ENCODE measurements at places on chromosomes 2 and 18.

DNA sequence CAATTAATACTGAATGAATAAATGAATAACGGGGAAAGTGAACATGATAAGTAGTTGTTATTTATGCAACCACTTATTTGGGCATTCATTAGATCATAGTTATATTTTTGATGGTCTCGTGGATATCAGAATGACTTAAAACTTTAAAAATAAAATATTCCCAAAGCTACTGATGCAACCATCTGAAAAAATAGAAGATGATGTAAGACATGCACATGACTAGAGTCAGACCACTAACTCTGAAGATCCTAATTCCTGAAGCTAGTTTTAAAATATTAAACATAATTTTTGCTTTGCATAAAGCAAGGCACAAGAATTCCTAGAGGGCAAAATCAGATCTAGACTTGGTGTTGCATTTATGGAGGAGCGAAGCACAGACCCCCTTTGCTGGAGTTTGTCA lies 616.1 kb downstream of the IRS1 start:
- no peak for DNase-seq

- DNase-seq = no peak
Measured at GRCh38 chr18:74533666-74534065, 634 bp upstream of the CNDP1 start.

GRCh38 chr18:65221736-65222135 lies 529.1 kb upstream of the CDH7 start:
- DNase-seq = no peak

DNA sequence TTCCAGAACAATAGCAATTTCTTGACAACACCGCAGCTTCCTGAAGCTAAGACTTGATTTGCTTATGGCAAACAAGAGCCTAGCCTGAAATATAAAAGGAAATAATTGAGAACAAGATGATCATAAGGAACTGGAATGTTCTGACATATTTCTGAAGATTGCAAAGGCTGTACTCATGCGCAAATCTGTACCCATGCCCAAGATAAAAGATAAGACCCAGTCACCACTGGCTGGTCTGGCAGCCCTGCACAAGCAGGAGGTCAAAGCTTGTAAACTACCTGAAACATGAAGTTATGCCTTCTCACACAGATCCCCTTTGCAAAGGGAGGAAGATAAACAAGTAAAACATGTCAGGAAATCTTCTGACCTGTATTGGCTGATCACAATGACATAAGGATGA lies 160.8 kb upstream of the GYPC start:
- no peak for DNase-seq

DNA sequence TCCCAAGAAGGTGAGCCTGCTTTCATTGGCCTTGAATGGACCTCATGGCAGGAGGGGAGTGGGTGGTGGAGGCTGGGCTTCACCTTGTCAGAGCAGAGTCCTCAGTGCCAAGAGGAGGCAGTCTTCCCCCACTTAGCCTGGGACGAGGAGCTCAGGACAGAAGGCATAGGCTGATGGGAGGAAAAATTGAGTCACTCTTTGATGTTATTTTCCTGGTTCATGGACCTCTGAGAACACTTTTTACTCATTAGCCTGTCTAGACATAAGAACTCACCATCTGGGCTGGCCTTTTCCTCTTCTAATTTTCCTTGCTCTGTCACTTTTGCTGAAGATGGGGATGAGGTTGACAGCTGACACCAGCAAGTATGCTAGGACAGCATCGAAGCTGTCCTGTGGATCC lies 225.7 kb upstream of the TNP1 start:
- no peak for DNase-seq

DNA sequence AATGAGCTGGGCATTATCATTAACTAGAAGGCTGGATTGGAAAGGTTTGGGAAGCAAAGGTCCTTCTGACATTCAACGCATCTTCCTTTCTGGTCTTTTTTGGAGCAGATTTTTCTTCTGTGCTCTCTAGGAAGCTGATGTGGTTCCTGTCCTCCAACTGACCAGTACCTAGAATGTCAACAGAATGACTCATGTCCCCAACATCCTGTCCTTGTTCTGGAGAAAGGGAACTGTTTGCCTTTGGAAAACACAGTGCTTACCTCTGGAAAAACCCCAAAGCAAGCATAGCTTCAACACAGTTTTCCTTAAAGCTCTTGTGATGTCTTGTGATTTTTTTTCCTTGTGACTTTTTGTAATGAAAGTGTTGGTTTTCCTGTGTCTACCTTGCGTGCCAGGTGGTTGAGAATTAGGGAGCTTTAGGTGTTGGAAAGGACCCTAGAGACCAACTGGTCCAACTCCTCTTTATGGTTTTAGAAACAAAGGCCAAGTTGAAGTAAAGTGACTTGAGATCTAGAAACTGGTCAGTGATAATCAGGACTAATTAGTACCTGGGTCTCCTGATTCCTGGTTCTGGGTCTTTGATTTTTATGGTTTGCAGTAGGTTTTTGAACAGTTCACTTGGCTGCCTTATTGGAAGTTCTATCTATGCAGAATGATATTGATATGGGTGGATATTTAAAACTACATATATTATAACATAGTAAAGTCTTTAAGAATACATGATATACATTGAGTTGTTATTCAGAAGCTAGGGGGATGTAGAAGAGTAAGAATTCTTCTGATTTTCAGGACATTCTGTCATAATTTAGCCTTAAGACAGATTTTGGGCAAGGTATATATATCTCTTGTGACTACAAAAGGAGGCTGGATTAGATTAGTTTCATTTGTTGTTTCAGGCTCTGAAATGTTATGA lies 70.5 kb downstream of the FMNL2 start:
- no peak for DNase-seq

DNA sequence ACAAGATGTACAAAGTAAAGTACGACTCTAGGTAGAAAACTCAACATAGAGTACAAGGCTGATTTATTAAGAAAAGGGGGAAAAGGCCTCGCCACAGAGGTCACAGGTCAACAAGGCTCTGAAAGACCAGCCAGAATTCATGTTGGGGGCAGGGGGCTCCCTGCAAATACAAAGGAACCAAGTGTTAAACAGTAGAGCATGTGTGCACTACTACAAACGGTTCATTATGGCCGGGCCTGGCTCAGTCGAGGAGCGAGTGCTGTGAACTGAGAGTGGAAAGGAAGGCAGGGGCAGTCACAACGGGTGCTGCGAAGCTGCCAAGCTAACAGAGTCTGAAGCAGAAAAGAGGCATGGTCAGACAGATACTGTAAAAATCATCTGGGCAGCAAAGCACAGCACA lies 77.1 kb downstream of the MBOAT2 start:
- DNase-seq = no peak

- no peak for DNase-seq
Measured at GRCh38 chr2:198994678-198995077, 463.1 kb downstream of the SATB2 start.

DNA sequence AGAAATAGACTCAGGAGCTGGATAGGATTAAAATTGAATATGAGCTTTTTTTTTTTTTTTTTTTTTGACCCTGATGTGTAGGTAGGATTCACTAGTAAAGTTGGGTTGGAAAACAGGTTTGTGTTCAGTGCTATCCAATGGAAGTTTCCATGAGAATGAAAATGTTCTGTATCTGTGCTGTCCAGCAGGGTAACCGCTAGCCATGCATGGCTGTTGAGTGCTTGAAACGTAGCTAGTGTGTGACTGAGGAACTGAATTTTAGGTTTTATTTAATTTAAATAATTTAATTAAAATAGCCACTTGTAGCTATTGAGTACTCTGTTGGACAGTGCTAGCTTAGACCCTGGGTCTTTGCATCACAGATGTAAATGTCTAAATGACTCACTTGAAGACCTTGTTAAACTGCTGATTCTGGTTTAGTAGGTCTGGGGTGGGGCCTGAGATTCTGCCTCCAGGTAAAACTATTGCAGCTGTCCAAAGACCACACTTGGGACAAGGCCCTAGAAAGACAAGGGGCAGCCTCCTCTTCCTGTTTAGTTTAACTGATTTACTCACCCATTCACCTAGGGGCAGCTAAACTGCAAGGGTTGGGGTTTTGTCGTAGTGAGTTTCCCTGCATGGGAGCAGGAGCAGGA lies 84.7 kb upstream of the STON1 start:
- no peak for DNase-seq

DNA sequence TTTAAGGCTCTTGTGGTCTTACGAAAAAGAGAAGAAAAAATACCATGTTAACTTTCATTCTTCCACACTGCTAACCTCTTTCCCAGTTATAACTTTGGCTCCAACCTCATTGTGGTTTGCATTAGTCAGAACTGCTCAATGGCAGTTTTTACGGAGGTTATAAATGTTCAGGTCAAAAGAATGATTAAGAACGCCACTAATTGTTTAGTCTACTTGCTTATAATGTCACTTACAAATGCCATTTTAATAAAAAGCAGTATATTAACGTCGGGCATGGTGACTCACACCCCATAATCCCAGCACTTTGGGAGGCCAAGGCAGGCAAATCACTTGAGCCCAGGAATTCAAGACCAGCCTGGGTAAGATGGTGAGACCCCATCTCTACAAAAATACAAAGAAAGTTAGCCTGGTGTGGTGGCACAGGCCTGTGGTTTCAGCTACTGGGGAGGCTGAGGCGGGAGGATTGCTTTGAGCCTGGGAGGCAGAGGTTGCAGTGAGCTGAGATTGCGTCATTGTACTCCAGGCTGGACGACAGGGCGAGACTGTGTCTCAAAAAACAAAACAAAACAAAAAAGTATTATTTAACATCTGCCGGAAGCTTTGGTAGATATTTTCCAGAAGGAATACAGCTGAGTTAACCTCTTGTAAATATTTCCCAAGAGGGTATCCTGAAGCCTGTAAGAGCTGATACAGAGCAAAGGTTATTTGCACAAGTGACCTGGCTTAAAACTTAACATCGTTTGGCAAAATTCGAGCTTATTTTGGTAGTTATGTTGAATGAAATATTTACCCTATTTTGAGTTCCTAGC lies 5.1 kb downstream of the AGPS start:
- DNase-seq = no peak

DNA sequence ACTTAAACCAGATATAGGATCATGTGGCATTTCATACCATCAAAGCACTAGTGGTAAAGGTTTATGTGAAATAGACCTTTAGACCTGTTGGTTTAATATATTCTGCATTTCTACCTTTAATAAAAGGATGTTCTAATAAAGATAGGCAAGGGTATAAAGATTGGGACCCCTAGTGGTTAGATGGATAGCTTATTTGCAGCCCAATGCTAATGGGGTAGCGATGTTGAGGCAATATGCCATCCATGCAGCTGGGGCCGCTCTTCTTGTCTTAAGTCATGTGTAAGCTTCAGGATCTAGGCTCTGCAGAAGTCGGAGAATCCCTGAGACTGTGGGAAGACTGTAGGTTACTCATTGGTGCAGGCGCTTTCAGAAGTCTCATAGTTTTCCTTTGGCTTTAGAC lies 114.9 kb downstream of the ICOS start:
- peak; percentile 37 for DNase-seq

DNA sequence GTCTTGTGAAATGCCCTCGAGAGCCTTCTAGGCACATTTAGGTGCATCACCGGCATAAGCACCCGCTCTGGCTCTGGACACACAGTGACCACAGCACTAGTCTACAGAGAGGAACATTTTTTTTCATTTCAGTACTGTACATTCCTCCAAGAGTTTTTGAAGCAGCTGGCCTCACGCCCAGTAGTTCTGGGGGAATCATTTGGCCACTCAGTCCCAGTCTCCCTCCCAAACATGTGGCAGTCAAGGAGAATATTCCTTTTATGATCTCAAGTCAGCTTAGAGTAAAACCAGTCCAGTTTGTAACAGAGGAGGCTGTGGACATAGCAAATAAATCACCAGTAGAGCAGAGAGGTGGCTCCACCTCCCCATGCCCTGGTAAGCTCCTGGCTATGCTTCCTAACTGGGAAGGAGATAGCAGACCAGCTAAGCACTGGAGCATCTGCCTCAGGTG lies 48.1 kb downstream of the KCNE4 start:
- DNase-seq = no peak

Data from CD4-positive, alpha-beta T cell treated with Interleukin-4 for 4 hours (primary cell).